ENCODE measurements at places on chromosomes 3 and 15.

DNA sequence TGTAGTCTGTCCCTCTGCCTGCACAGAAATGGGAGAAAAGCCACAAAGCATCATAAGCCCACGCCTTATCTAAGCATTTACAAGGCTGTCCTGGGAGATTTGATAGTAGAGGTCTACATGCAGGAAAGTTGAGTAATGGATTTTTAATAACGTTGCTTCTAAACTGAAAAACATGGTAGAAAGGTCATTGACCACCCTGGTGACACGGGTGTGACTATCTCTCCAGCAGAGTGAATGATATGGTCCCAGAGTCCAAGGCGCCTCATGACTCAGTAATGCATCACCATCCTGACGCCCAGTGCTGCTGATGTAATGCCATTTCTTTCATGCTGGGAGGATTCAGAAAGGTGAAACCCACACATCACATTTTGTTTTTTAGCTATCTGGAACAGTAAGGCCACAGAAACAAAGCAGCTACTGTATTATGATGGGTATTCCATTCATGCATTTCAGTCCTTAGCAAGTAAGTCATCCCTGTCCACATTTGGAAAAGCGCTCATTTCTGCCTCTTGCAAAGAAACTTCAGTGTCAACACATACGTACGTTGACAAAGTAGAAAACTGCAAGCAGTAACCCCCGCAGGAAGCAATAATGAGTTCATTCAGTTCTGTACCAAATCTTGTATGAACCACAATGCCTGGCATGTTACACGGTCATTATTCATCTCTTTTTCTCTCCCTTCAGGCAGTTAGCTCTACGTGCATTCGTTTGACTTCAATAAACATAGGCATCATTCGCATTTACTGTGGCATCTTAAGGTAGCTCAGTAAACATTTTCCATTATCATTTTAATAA lies 483.5 kb downstream of the GABRG3 start:
- ATAC-seq: peak; percentile 97

GRCh38 chr15:97849183-97849582 lies 111.3 kb upstream of the ARRDC4 start:
- no peak for ATAC-seq

DNA sequence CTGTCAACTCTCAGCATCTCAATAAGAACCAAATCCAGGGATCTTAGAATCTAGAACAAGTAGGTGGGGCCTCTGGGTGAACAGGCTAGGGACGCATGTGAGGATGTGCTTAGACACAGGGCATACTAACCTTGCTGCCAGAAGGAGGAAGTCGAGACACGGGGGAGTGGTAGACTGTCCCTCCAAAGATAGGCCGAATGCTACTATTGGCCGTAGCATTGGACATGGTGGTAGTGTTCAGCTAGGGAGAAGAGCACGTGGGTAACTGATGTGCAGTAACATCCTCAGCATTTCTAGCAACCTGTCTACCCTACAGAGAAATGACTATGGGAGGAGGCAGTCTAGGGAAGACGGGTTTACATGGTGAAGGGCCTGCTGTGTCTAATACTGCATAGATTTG lies 15.6 kb downstream of the RCCD1 start:
- no peak for ATAC-seq

DNA sequence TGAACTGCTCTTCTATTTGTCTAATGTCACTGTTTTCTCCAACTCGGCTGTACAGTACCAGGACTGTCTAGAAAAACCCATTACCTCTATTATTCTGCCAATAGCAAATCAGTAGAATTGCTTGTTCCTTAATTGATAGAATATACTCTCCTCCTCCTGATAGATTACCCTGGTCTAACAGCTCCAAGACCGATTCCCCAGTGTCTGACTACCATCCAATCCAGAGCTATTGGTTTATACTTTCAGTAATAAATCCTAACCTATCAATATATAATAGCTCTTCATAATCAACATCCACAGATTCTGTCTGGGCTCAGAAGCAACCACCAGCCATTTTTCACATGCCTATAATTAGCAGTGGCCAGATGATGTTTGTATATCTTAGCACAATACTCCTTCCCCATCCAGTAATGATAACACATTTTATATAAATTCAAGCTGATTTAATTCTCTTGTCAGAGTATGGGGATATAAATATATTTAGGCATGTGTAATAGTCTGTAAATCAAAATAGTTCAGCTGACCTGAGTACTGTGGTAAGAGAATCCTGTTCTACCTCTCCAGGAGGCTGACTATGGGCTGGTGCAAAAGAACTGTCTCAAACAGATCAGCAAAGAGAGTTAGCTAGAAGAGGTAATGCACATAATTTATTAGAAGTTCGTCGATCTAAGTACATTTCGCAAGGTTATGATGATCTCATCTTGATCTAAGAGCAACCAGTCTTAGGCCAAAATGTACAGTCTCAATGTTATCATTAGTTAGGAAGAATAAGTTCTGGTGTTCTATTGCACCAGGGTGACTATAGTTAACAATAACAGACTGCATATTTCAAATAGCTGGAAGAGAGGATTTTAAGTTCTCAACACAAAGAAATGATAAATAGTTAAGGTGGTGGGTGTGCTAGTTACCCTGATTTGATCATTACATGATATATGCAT lies 193.4 kb downstream of the SHOX2 start:
- peak; percentile 80 for ATAC-seq

DNA sequence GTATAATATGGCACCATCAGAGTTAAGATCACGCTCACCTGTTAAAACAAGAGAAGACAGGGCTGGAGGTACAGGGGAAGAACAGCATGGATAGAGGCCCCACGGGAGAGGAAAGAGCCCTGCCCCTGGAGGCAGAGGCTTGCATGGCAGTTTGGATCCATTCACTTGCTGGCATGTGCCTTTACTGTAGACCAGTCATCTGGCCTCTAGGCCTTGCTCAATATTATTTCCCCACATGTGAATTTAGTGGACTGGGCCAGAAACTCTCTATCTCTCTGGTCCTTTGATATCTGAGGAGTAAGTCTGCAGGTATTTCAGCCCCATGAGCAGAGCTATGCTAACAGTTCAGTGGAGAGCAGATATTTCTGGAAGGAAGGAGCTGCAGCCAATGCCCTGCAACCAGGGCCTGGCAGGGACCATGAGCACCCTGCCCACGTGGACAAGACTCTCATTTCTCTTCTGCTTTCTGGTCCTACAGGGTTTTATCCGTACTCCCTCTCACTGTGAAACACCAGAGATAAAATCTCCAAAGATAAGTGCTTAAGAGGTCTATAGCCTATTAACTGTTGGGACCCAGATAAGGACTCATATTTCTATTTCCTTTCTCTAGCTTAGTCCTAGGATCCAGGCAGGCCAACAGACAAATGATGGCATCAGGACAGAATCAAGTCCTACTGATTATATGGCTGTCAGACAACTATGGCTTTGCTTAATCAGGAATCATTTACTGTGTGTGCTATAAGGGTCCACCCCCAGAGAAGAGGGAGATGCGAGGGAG lies 65.0 kb downstream of the CLDN11 start:
- no peak for ATAC-seq

GRCh38 chr3:12838179-12838965 lies 3.0 kb downstream of the RPL32 start:
- no peak for ATAC-seq

GRCh38 chr3:58150130-58150809 lies 60.5 kb downstream of the DNASE1L3 start:
- ATAC-seq: no peak

DNA sequence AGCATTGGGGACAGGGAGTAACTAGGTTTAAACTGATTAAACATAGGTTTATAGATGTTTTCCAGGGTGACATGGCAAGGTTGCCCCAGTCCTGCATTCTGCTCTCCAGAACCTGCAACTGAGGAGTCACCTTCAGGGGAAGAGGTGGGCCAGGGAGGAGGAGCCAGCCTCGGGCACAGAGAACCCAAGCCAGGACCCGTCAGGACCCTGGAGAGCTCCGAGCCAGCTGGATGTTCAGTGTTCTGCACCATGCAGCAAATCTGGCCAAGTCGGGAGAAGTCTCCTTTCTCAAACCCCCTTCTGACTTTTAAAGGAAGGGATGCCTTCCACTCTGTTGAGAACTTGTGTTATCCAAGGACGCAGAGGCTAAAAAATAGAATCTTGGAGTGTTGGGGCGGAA lies 62.1 kb upstream of the SLC6A11 start:
- no peak for ATAC-seq

GRCh38 chr3:38491215-38491614 lies 4.9 kb upstream of the EXOG start:
- ATAC-seq: no peak

- ATAC-seq: no peak
These were observed 19.5 kb downstream of the SIDT1 start for GRCh38 chr3:113551820-113552219.

DNA sequence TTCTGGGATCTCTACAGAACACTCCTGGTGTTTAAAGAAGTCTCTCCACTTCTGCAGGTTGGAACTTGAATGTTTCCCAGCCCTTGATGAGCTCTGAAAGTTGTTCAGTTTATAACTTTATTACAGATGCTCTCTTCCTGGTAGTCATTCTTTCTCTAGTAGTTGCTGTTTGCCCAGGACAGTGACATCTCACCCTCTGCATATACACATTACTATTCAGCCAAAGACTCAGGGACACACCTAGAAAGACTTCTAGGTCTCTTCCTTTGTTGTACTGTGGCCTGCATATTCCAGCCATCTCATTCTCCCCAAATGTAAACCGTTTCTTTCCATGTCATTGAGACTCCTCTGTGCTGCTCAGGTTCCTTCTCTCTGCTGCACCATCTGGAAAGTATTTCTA lies 76.7 kb downstream of the MITF start:
- ATAC-seq: peak; percentile 41

DNA sequence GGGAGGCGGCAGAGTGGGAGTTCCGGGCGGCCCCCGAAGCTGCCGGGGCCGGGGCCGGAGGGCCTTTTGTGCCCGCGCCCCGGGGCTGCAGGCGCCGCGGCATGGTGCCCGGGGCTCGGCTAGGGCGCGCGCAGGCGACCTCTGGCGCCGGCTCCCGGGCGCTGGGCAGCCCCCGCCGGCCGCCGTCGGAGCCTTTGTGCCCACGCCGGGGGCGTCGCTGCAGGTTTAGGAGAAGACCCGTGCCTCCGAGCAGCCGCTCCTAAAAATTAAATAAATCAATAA lies 299 bp downstream of the PAQR9 start:
- peak; percentile 29 for ATAC-seq

DNA sequence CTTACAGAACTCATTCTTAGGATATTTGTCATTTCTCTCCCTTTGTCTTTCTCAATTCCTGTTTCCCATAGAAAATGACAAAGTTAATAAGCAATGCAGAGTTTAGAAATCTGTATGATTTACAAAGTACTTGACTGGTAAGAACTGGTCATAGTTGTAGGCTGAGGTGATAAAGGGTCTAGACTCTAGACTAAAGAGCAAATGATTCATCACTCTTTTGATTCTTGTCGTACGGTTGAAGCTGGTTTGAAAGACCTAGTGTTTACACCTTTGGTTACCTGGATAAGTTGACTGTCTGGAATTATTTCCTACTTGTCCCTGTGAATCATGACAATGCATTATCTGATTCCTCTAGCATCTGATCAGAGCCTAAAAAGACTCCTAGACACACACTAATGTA lies 58.9 kb upstream of the TP63 start:
- ATAC-seq: no peak

DNA sequence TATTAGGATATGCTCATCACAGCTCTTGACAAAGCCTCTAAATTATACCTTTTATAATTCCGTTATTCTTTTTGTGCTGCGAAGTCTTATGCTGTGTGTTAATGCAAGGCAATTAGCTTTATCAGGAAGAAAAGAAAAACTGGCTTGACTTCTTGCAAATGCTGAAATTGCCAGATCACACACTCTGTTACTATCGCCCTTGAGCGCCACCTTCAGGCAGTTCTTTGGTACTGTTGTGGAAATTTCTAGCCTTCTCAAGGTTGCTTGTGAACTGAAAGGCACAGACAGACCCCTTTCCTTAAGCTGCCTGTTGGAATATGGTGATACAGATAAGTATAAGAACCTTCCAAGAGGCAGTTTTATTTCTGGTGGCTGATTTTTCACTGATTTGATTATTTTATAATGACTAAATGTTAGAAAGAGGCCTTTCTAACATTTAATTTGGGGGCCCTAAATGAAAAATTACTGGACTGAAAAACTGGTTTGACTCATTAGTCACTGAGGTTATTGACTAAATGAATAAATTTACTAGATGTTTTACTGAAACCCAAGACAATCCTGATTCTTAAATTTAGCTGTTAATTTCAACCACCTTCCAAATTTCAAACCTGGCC lies 126.2 kb upstream of the RASGRP1 start:
- peak; percentile 78 for ATAC-seq

DNA sequence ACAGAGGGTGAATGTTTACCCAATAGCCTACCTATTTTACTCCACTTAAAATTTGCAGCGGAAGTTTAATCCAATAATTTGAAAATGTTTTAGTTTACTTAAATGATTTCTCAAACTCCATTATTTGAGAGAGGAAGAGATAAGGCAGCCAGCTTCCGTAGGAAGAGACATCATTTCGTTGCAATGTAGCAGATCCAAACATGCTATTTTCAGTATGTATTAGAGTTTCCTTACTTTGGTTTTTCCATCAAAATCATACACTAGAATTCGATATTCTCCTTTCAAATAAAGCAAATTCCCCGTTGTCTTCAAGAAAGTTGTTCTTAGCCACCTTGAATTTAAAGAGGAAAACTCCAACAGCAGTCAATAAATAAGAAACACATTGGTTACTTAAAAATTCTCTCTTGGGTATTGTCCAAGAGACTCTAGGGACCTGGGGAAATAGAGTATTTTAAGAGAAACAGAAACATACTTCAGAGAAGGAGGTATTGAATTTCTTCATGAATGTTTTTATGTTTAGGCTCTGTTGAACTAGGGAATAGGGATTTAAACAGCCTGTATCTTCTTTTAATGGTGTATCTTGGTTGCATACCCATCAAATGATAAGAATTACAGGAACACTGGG lies 324.5 kb upstream of the GBE1 start:
- no peak for ATAC-seq

GRCh38 chr3:99909714-99910495 lies 92.2 kb downstream of the CMSS1 start:
- ATAC-seq: peak; percentile 83

GRCh38 chr3:55937301-55937700 lies 450.2 kb upstream of the WNT5A start:
- ATAC-seq: no peak

- ATAC-seq: no peak
These were observed 57.8 kb downstream of the DTWD1 start for GRCh38 chr15:49678655-49679054.

DNA sequence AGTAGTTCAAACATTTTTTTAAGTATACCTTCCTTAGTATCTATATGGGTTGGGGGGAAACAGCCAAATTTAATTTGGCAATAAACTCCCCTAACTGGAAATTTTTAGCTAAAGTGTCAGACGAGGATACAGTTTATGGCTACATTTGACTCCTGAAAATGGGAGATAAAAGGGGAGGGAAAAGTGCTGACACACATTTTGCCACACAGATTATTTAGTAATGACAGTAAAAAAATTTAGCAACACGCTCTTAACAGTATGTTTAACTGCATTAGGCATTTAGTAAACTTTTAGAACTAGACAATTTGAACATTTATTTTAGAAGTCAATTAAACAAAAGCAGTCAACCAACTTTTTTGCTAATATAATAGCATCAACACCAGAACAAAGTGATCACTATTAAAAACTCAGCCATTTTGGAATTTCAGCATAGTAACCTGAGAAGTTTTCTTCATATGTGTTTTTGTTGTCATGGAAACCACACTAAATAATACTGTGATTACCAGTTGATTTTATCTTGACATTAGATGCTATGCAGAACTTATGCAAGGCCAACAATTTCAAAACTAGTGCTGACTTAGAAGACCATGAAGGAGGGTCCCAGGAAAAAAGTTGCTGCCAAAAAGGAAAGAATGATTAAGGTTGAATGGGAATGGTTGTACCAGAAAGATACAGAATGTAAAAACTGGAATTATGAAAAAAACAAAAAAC lies 47.0 kb upstream of the TFG start:
- ATAC-seq: no peak

- ATAC-seq: no peak
These were observed 8.0 kb downstream of the MGLL start for GRCh38 chr3:127814325-127814781.
